ENCODE measurements at places on chromosomes 1 and 21.

GRCh38 chr21:38173276-38174035 is 83.3 kb upstream of the KCNJ15 start:
- no peak for DNase-seq

- DNase-seq = peak; percentile 1
These were observed 213.4 kb downstream of the USP25 start for GRCh38 chr21:15943009-15943666.

DNA sequence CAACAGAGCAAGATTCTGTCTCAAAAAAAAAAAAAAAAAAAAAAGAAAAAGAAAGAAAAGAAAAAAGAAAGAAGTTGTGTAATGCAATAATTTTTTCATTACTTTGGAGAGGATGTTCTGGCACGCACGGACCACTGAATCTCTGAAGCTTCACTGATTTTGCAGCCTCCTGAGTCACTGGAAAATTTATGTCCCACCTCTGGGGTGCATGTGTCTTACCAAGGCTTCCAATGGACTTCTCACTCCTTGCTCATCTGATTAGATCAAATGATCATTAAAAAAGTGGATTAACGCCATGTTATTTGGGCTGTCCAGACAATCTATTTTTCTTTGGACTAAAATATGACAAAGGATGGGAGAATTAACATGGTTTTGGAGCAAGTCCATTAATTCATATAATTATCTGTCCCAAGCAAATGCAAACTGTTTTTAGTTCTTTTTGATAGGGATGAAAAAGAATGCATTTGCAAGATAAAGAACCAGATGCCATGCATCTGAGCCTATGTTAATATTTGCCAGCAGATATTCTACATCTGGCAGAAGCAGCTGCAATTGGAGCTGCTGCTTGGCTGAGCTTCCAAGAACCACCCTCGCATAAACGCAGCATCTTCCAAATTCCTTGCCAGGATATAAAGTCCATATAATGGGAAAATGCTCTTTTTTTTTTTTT is 10.1 kb upstream of the MAP1LC3C start:
- DNase-seq = no peak

DNA sequence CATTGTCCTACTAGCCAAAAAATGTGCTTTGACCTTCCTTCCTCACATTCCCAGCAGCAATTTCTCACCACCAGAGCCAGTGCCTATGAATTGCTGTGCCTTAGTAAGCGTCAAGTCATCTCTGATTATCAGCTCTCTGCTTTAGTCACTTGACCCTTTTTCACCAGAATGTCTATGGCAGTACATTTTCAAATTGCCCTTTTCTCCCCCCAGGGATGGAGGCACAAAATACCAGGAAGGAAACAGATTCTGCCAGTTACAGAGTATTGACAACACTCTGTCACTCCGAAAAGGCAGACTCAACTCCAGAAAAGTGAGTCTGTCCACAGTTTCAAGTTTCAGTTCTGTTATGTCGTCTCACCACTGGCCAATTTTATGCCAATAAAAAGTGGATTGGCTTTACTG is 167.4 kb downstream of the TNFSF18 start:
- DNase-seq = no peak

- DNase-seq = no peak
These were observed 516 bp upstream of the NMNAT2 start for GRCh38 chr1:183418696-183419095.

DNA sequence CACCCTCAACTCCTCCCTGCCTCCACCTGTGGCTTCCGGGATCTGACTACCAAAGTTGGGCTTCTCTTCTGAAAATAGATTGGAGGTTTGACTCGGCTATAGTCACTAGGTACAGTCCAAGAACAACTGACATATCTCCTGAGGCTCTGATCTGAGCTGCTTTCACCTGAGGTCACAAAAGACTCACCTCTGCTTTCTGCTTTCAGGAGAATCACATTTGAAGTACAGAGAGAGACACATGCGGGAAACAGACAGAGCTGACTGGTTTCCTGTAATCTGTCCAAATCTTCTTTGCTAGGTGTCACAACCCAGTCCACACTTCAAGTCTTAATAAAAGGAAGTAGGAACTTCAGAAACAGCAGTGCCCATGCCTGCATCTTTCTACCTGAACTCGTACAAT is 245.4 kb upstream of the CHRM3 start:
- no peak for DNase-seq

- DNase-seq = no peak
These were observed 8.4 kb upstream of the KPNA6 start for GRCh38 chr1:32099426-32099825.

GRCh38 chr1:29634324-29634723 is 398.0 kb downstream of the PTPRU start:
- no peak for DNase-seq

GRCh38 chr1:31657020-31657804 is 12.5 kb upstream of the PEF1 start:
- DNase-seq = no peak

DNA sequence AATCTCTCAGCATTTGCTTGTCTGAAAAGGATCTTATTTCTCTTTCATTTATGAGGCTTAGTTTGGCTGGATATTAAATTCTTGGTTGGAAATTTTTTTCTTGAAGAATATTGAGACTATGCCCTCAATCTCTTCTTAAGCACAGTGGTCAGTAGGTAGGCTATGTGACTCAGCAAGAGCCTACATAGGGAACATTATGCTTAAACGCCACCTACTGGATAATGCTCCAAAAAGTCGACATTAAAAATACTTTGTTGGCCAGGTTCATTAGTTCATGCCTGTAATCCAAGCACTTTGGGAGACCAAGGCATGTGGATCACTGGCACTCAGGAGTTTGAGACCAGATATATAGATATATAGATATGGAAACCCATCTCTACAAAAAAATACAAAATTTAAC is 678.0 kb upstream of the USP24 start:
- peak; percentile 45 for DNase-seq

DNA sequence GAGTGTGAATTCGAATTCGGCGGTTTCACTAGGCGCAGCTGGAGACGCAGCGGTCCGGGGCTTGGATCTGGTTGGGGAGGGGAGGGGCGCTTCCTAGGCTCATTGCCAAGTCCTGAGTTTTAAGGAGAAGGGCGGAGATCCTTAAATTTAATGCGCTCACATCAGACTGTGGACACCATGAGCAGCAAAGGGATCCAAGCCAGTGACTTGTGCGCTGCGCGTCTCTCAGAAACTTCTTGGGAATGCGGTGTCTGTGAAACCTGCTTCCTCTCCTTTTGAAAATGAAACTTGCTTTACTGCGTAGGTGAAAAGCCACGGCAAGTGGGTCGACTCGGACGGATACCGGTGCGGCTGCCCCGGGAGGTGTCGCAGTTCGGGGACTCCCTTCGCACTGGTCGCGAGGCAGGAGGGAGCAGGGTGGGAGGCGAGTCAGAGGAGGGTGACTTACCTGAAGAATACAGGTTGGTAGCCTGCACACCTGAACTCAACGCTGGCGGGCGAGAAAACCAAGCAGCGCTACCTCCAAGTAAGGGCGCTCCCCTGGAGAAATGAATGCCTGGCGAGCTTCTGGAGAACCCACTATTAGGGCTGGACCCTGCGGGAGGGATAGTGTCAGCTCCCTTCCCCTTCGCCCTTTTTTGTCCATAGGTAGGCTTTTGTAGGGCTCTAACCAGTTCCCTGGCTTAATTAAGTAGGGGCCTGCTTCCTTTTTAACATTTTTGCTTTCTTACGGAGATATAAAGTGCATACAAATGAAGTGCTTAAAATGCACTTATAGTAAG is 992 bp downstream of the TENT5C start:
- no peak for DNase-seq

DNA sequence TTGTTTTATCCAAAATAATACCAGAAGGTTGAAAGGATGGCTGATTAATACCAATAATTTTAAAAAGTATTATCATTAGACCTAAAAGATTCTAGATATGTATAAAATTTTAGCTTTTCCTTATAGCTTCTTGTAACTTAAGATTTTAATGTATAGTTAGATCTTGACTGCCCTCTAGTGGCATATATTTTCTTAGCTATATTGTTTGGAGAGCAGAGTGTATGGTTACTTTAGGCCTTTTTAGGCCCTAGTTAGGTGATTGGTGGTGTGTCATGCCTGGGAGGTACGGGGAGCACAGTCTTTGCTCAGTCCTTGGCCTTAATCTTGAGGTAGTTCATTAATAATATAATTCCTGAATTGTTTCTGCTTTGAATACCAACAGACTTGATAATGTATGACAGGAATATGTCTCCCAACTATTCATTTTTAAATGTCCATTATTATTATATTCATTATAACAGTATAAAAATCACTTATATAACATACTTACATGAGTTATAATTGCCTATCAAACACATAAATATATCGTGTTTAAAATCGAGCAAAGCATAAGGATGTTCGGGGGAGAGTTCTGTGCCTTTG is 328.4 kb downstream of the ZP4 start:
- peak; percentile 49 for DNase-seq

GRCh38 chr1:246338546-246338945 is 168.5 kb downstream of the SMYD3 start:
- no peak for DNase-seq

- DNase-seq = no peak
These were observed 1.9 kb downstream of the SLC6A9 start for GRCh38 chr1:44029260-44029910.

DNA sequence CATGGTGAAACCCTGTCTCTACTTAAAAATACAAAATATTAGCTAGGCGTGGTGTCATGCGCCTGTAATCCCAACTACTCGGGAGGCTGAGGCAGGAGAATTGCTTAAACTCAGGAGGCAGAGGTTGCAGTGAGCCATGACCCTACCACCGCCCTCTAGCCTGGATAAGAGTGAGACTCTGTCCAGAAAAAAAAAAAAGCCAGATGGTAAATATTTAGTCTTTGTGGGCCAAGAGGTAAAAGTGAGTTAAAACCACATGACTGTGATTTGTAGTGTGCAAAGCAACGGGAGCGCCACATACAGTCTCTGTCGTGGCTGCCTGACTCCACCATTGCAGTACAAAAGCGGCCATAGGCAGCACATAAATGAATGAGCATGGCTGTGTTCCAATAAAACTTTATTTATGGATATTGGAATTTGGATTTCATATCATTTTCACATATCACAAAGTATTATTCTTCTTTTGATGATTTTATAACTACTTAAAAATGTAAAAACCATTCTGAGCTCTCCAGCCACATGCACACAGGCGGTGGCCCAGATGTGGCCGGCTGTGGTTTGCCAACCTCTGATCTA is 51.8 kb upstream of the CASZ1 start:
- DNase-seq = no peak

- no peak for DNase-seq
These were observed 25.1 kb downstream of the IARS2 start for GRCh38 chr1:220119043-220119512.

DNA sequence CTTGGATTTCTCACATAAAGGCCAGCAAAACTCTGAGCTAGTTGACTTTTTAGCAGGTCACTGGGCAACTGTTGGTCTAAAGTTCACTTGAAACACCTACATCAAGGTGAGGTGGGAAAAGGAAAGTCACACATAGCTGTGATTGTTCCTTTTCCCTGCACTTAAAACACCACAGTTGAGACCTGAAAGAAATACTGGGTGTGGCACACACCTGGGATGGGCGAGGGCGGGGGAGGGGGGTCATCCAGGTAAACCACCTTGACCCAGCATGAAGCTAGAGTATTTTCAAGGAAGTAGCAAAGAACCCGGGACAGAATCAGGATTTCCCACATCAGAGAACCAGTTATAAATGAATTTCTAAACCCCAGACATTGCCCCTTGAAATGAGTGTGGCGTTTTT is 26.4 kb downstream of the ZNF697 start:
- no peak for DNase-seq

- DNase-seq = no peak
These were observed 2.1 kb downstream of the MYBPH start for GRCh38 chr1:203173566-203173965.

DNA sequence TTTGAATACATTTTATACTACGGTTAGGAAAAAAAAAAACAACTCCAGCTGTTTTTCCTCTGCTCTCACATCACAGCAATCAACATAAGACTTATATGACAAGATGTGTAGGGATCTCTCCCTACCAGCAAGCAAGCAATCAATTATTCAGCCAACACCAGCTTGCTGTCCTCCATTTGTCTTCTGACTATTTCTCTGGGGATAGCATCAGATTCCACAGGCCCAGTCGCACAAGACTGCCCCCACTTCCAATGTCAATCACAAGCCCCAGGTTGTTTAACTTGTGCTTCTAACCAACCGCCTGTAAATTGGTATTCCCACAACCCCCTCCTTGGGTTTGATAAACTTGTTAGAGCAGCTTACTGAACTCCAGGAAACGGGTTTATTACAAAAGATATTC is 873.1 kb upstream of the TMPRSS15 start:
- DNase-seq = no peak

- no peak for DNase-seq
These were observed 22.0 kb upstream of the ZC3H12A start for GRCh38 chr1:37452416-37452815.

GRCh38 chr1:202214089-202214843 is 20.7 kb downstream of the LGR6 start:
- DNase-seq = no peak

DNA sequence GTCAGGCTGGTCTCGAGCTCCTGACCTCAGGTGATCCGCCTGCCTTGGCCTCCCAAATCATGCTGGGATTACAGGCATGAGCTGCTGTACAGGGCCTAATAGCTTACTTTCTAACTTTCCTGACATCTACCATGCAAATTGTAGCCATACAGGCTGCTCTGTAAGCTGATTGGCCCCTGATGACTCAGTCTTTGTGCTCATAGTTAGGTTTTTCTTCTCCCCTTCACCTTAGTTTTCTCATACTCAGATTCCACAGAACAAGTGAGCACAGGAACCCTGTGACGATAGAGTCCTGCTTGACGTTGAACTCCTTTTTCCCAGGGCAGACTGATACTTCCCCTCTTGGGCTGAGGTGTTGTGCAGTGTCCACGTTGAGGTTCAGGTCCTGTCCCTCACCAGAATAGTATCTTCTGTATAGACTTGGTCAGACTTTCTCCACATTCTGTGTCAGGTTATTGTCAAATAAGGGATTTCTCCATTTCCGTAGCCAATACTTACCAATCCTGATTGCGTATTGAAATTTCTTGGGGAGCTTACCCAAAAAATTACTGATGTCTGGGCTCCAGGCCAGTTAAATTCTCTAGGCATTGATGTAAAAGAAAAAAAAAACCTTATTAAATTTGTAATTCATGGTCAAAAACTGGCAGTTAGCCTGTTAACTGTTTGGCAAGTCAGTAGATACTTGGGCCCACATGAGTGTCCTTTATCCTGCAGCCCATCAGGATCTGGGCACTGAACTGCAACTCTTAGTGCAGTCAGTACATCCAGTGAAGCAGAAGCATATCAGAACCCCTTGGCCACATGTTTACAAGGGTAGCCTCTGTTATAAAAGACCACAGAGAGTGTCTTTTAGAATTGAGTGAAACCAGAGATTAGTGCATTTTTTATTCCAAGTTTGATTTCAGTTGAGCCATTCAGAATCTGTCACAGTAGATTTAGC is 118.2 kb downstream of the DYRK1A start:
- DNase-seq = no peak

GRCh38 chr1:23720256-23720995 is 22.8 kb upstream of the ELOA start:
- DNase-seq = no peak

DNA sequence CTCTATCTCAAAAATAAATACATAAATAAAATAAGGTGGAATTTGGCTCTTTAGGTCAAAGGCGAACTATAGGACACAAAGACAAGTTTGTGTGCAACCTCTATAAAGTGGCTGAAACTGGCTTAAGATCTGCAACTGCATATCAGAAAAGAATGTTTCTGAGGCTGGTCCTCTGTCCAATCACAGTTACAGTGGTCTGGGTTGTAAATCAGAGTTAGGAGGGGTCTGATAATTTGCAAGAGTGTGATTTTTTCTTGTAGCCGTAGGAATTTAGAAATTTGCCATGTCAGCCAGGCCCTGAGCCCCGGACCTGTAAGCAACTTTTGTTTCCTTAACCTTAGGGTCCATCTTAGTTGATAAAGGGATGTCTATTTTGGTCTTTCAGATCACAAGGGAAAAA is 27.8 kb downstream of the CMPK1 start:
- no peak for DNase-seq

Data from non-pigmented ciliary epithelial cell (primary cell).